ENCODE measurements at places on chromosomes 4 and X.

- DNase-seq = no peak
Measured at GRCh38 chrX:22097012-22097694, 65.0 kb downstream of the PHEX start.

DNA sequence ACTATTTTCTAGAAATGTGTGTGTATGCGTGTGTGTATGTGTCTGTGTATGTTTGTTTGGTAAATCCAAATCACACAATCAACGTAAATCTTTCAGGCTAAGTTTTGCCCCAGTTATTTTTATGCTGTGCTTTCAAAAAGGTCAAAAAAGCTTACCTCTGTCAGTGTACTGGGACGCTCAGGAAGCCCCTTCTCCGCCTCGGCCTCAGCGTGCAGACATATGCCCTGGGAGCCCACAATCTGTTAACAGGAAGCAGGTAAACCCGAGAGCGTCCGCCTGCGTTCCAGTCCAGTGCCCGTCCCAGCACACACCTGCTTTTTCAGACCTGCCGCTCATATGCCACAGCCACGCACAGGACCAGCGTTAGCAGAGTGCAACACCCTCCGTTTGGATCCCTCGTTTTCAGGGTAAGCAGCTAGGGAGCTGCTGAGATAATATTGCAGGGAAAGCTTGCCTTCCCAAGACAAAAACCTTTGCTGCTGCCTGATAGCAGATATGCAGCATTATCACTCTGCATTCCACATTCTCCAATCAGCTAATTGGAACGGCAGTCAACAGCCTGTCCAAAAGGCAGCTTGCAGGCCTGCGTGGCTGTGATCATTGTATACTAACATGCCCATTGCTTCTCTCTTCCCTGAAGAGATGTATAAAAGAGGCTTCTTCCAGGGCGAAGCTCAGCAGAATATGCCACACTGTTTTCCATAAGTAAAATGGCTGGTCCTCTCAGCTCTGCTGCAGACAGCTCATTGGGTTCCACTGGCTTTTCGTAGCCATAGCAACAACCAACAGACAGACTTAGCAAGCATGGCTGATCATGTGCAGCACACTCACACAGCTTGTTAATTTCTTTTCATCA lies at the start of gene SORBS2:
Gene SORBS2 (minus strand): TSS at position 686 of the 856 bp plus-strand sequence. CDS start 121,623 bp downstream, outside the sequence.
- no peak for DNase-seq

DNA sequence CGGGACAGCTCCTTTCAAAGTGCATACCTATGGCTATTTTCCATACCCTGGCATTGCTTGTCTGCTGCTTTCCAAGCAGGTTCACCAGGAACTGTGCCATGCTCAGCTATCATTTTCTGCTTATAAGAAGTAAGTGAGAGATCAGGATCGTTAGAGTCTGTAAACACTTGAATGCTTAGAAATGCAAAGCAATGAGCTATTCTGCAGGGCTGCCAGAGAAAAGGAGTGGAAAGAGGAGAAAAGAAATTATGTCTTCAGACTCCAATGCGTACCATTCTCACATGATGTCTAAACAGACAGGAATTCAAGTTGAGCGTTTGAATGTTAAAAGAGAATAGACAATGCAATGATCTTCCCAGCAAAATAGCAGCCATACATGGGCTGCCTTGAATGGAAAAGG lies 245.5 kb upstream of the SLC7A11 start:
- DNase-seq = no peak

DNA sequence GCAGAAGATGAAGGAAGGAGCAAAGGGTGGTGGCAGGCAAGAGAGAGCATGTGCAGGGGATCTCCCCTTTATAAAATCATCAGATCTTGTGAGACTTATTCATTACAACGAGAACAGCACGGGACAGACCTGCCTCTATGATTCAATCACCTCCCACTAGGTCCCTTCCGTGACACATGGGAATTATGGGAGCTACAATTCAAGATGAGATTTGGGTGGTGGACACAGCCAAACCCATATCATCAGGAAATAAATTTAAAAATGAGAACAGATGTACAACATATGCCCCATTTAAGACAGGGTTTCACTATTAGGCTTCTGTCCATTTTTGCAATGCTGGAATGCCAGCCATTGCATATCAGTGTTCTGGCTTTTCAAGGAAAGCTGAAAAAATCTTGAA lies 346.7 kb upstream of the SLIT2 start:
- DNase-seq = no peak

GRCh38 chr4:33262824-33263223 lies 2542.7 kb downstream of the PCDH7 start:
- no peak for DNase-seq

DNA sequence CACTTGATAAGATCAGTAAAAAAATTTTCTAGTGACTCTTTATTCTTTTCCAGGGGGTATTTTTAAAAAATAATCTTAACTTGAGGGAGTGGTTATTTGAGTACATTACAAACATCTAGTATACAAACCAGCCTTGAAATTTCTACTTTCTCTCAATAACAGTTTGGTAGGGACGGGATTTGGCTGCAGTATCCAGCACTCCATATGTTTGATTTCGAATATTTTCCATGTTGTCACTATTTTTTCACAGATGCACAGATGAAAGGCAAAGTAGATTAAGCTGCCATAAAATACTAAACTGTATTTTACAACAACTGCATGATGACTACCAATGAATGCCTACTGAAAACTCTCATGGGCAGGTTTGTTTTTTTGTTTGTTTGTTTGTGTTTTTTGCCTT lies 225.0 kb downstream of the COX7B2 start:
- DNase-seq = no peak

- DNase-seq = no peak
Measured at GRCh38 chr4:165827018-165827417, 46.0 kb upstream of the TLL1 start.

- no peak for DNase-seq
Measured at GRCh38 chr4:2714061-2714770, 41.9 kb downstream of the TNIP2 start.

DNA sequence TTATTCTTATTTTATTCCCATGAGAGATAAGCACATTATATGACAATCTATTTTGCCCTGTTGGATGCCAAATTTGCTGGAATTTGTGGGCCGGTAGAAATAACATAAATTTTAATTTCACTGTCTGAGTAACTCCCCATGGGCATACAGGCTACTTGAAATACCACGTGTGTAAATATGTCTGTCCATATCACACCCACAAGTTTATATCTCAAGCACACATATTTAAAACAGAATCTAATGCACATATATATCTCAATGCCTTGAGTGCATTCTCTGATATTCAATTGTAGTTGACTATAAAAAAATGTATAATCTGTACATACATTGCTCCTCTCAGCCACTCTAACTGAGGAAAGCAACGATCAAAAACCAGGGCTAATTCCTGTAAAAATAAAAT lies 51.2 kb downstream of the PPARGC1A start:
- DNase-seq = no peak

- peak; percentile 17 for DNase-seq
Measured at GRCh38 chr4:78776729-78777575, 802 bp downstream of the BMP2K start.

DNA sequence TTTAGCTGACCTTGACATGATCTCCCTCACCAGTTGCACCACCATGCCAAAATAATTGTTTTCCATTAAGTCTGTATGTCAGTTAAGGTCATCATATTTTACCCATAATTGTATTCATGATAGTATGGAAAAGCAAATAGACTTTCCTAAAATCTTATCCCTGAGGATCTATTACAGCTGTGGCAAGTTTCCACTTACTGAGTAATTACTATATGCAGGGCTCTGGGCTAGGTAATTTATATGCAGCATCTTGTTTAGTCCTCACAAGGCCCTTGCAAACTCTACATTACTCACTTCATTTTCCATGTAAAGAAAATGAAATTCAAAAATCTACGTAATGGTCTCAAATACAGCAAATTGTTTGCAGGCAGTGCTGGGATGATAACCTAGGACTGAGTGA lies 34.8 kb downstream of the YIPF7 start:
- no peak for DNase-seq

- no peak for DNase-seq
Measured at GRCh38 chr4:2756691-2757350, 685 bp upstream of the TNIP2 start.

DNA sequence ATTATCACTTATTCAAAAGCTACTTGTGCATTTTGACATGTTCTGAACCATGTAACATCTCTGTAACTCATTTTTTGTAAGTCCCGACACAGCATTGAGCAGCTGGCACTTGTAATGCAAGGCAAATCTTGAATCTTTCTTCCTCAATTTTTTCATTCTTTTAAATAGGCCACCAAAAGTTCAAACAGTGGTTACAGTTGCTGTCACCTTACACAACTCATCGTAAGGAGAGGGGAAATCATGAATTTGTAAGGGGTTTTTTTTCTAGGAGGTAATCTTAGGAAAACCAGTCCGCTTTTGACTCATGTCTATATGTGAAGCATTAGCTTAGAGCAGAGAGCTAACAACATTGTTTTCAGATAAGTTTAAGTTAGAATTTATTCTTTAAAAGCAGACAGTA lies 124.5 kb downstream of the PDLIM5 start:
- no peak for DNase-seq

DNA sequence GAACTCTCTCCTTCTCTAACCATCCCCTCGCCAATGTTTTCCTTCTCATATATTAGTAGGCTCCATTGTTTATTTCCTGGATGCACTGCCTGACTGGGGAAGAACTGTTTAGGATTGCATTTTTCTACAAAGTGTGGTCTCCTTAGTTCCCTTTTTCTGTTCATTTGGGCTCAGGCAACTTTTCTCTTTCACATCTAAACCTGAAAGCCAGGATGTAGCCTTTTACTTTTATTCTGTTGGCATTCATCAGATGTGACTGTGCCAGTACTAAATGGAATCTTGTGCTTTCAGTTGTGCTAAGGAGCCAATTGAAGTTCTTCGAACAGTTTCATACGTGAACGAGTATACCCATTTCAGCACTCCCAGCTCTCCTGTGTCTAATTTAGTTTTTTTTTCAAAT lies 59.8 kb downstream of the DDIT4L start:
- DNase-seq = no peak

DNA sequence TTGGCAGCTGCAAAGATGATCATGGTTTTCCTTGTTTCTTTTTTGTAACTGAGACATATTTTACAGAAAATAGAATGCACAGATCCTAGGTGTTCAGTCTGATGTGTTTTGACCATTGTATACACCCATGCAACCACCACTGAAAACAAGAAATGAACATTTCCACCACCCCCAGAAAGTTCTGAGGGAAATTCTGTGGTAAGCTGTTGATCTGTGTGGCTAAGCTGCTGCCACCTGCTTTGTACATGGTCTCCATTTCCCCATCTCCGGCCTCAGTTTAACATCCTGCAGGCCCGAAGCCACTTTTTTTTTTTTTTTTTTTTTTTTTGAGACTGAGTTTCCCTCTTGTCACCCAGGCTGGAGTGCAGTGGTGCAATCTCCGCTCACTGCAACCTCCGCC lies 65.3 kb downstream of the NYX start:
- DNase-seq = no peak

DNA sequence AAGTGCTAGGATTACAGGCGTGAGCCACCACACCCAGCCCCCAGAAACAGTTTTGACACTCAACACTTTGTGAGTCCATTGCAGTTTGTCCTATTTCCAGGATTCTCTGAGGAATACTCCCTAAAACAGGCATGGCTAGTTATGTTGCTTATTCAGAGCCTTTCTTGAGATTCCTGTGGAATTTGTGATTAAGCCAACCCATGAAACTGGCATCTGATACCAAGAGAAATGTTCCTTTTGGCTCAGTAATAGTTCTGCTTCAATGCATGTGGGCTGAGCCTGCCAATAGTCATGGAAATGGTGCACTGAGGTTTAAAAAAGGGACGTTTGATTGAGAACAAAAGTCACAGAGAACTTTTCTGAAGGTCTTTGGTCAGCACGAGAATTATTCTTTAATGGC lies 241.7 kb downstream of the PPP1R2C start:
- DNase-seq = no peak

GRCh38 chr4:126144543-126145237 lies 829.9 kb downstream of the FAT4 start:
- DNase-seq = no peak

DNA sequence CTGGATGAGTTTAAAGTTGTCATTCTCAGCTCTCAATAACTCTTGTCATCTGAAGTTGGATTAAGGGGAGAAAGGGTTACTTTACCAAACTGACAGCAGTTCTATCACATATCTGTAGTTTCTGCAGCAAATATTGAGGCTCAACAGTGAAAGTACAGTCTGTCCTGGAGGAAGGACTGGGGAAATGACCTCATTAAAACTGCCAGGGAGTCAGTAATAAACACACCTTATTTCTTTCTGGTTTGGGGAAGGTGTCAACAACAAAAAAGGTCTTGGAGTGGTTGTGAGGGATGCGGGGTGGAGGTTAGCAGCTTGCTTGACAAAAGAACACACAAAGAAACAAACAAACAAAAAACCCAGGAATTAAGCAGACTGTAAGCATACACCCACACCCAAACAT lies 1418.0 kb downstream of the STIM2 start:
- no peak for DNase-seq

- DNase-seq = no peak
Measured at GRCh38 chrX:87873347-87873941, 355.8 kb downstream of the KLHL4 start.

- no peak for DNase-seq
Measured at GRCh38 chr4:165758086-165758485, 115.0 kb upstream of the TLL1 start.

GRCh38 chr4:16418814-16419213 lies 192.5 kb upstream of the TAPT1 start:
- DNase-seq = no peak

DNA sequence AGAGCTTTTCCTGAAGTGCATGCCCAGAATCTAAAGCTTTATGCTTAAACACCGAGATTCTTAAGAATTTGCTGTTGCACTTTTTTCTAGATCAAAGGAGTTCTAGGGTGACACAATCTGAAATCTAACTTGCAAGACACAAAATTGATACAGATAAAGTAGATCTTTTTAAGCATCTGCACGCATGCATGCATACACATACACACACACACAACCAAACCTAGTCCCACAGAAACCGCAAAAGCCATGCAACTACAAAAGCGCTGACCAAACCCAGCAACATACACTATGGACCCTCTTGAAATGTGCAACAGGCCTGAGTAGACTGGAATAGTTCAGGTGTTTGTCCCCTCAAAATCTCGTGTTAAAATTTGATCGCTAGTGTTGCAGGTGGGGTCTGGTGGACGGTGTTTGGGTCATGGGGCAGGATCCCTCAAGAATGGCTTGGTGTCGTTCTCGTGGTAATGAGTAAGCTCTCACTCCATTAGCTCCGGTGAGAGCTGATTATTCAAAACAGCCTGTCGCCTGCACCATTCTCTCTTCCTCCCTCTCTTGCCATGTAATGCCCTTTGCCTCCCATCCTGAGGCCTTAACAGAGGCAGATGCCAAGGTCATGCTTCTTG lies 52.7 kb downstream of the IRF2 start:
- no peak for DNase-seq

- no peak for DNase-seq
Measured at GRCh38 chr4:95594629-95595028, 45.9 kb upstream of the UNC5C start.
